HAP-1 (cell line): ENCODE measurements at places on chromosomes 5 and 9.

DNA sequence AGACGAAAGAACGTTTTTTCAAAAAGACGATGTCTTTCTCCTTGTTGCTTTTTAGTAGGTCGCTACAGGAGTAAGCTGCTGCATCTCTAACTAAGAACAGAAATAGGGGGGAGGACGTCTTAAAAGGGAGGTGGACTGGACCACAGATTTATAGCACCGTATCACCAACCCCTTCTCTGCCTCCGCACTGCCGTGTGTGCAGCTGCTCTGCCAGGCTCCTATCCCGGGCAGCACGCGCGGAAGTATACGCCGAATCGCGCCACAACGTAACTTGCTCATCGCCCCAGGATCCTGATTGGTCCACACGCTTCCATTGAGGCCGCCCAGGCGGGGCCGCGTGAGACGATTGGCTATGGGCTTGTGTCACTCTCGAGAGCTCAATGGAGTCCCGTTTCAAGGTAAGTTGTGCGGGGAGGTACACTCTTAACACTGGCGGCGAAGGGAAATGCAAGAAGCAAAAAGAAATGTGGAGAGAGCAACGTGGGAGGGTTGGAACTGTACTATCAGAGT lies at the start of gene ELAVL2:
ELAVL2 (minus strand) TSS at position 121 of the 510 bp plus-strand sequence. CDS start 64,006 bp downstream, outside the sequence.
- DNase-seq = peak; percentile 99

DNA sequence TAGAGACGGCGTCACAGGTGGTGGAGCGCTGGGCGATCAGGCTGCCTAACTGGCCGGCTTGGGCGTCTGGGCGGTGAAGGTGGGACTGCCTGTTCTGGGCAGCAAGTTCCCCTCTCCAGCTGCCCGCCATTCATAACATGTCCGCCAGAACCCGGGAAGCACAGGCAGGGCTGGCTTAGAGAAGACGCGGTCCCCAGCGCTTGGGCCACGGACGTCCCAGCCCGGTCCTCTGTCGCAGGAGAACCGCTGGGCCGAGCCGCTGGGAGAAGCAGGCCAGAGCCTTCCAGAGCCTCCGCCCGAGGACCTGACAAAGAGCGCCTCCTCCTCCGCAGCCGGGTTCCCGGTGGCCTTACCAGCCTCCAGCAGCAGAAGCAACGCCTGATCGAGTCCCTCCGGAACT lies 15.2 kb upstream of the HAND1 start:
- no peak for DNase-seq

DNA sequence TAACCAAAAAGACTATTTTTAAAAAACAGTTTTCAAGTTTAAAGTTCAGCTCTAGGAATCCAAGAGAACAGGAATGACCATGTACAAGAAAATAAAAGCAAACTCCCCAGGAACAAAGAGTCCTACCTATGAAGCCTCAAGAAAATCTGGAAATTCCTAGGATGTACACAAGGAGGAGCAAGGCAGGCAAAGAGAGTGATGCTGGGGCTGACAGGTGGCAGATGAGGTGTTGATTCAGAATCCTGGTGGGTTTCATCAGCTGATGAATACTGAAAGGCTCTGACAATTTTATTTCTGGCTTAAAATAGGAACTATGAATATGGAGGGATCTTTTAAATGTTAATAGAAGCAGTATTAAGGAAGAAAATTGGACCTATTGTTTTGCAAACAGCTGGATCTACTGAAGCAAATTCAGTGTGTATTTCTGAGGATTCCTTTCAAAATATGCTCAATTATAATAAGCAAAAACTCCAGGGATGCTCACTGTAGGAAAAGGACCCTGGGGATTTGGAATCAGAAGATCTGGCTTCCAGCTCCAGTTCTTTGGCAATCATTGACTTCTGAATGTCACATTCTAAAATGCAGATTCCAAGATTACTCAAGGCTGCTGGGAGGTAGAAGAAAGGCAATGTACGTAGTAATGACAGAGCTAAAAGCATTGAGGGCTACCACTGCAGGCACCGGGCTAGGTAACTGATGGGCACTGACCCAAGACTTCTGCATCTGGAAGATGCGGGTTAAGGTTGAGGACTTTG lies 28.0 kb upstream of the SH3RF2 start:
- no peak for DNase-seq

- DNase-seq = no peak
These were observed 352.0 kb downstream of the KCTD16 start for GRCh38 chr5:144522698-144523097.

DNA sequence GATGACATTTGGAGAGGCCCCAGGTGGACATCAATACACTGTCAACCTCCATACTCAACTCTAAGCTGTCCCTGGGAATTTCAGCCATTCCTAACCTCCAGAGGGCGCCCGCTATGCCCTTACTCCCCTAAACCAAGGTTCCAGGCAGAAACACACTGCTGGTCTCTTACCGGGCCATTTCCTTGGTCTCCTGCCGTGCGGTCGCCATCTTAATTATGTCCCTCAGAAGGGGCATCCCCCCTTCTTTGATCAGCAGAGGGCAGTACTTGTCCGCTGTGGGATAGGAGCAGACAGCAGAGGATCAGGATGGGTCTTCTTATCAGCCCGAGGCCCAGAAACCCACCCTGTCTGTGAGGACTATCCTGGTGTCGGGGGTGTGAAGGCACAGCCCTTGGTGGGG lies 9.3 kb upstream of the ZDHHC12 start:
- DNase-seq = peak; percentile 93

GRCh38 chr5:133730866-133731265 lies 118.5 kb upstream of the FSTL4 start:
- no peak for DNase-seq

- DNase-seq = no peak
These were observed 45.0 kb downstream of the CRB2 start for GRCh38 chr9:123400926-123401503.

DNA sequence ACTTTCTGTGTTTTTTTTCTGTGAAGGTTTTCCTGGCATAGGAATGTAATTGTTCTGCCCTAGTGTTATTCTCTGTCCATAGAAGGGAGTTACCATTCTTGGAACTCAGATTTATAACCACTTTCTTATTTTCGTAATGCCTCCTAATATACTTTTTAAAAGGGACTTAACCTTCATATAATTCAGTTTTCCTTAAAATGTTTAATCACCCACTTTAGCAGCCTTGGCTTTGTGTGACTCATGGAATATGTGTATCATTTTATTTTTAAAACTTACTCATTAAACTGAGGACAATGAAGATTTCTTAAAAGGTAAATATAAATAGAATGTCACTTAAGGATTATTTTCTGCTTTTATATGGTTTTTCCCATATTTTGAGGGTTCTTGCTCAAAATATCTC lies 50.0 kb downstream of the RAI14 start:
- no peak for DNase-seq

GRCh38 chr9:74304598-74304997 lies 192.5 kb upstream of the RORB start:
- DNase-seq = no peak

DNA sequence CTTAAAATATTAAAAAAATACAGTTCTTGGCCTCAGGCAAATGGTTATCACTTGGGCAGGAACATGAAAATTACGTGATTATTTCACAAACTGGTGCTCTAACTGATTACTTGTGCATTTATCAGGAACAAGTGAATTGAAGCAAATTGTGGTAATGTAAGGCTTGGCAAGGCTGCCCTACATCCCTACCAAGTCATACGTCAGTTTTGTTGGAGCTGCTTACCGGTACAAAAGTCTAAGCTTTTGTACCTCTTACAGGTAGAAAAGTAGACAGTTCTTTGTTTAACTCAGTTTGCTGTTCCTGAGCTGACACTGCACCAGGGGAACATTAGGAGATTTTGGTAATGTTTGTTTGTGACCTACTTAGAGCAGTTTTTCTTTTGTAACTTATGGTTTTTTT lies 2.2 kb downstream of the G3BP1 start:
- no peak for DNase-seq

DNA sequence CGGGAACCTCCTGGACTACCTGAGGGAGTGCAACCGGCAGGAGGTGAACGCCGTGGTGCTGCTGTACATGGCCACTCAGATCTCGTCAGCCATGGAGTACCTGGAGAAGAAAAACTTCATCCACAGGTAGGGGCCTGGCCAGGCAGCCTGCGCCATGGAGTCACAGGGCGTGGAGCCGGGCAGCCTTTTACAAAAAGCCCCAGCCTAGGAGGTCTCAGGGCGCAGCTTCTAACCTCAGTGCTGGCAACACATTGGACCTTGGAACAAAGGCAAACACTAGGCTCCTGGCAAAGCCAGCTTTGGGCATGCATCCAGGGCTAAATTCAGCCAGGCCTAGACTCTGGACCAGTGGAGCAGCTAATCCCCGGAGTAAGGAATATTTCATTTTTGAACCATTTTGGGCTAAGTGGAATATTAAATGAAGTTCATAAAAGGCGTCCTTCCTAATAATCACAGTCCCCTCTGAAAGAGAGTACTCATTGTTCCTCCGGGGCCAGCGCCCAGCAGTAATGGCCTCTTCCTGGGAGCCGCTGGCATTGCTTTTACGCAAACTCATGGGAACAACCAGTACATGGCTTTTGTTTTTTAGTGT lies 23.6 kb downstream of the QRFP start:
- no peak for DNase-seq
